ENCODE measurements at places on chromosomes 6 and 20.
A peak's percentile ranks its signal among the peaks of the same experiment; 100 is the strongest.

- peak; percentile 49 for DNase-seq
Observed at GRCh38 chr20:37856932-37857660, 45.8 kb upstream of the VSTM2L start.

DNA sequence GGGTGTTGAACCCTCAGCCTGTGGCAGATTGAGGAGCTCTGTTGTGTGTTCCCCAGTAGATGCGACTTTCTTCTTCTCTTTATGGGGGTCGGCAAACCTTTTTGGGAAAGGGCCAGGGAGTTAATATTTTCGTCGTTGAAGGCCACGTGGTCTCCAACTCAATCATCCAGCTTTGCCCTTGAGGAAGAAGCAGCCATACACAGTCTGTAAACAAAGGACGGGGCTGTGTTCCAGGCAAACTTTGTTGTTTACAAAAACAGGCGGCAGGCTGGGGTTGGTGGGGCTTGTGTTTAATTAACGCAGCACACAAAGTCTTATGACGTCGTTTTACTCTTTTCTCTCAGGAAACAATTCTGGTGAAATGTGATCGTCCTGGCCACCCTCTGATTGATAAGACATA, 20.2 kb downstream of the KIF25 start:
- no peak for DNase-seq

GRCh38 chr6:84457276-84457675, 229.8 kb upstream of the CEP162 start:
- DNase-seq: no peak

DNA sequence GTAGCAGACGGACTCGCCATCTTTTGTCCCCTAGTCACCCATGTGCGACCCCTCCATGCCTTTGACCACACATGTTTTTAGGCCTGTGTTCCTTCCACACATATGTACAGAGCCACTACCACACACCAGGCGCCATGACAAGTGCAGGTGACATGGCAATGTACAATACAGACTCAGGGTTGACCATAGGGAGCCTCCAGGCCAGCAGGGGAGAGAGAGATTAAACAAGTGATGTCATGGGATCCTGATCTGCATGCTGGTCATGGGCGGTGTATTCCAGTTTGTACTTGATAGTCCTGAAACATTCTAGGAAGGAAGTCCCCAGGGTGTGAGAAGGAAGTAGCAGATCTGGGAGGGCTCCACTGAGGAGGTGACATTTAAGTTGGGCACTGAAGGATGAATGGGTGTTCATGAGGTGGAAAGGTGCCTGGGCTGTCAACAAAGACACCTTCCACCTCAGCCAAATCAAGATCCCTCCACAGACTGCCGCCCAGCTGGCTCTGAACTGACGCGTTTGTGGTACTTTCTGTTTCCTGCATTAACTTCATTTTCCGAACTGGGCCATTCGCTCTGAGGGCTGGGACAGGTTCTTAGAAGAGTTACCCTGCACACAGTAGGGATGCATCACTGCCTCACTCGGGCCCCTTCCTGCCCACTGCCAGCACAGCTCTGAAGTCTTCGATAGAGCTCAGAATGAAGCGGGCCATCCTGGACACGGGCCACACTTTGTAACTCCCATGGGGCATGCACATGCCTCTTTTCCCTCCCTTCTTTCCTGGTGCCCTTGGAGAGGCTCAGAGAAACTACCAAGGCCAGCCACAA, 94.0 kb downstream of the NOL4L start:
- no peak for DNase-seq

GRCh38 chr6:168147205-168147738, 68.3 kb upstream of the FRMD1 start:
- DNase-seq: peak; percentile 74

GRCh38 chr6:37624606-37625574, 72.8 kb downstream of the MDGA1 start:
- no peak for DNase-seq

GRCh38 chr6:147223736-147224135, 19.5 kb downstream of the STXBP5 start:
- no peak for DNase-seq

GRCh38 chr6:143356101-143356880, 94.2 kb downstream of the ADAT2 start:
- DNase-seq: no peak

DNA sequence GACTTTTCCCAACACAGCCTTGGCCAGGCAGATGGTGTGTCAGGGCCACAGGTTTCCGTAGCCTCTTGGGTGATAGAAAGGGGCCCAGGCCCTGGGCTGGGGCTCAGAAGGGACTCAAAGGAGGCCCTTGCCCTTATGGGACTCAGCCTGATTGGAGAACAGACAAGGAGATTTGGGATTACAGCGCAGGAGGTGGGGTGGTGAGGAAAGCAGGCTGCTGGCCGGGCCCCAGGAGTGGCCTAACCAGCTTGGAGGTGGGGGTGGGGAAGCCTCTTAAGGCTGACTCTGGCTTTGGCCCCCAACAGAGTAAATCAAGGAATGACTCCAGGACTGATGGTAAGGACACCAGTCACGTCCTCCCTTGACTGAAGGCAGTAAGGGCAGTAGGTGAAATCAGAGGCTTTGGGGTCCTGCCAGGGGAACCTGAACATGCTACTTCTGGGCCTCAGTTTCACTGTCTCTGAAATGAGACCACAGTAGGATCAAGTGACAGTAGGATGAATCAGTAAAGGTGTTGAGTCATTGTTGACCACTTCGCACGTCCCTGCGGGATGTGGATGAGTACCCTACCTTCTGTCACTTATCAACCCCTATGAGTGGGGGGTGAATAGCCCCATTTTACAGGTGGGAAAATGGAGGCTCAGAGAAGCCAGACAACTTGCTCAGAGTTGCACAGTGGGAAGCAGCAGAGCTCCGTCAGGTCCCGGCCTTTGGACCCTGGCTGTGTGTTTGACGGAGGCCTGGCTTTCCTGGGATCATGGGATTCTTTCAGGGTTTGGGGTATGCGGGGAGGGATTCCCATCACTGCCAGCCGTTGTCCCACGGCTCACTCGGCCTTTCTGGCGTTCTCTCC, 4.5 kb downstream of the SNAI1 start:
- no peak for DNase-seq

GRCh38 chr6:35755278-35755924, 18.6 kb downstream of the ARMC12 start:
- DNase-seq: no peak

DNA sequence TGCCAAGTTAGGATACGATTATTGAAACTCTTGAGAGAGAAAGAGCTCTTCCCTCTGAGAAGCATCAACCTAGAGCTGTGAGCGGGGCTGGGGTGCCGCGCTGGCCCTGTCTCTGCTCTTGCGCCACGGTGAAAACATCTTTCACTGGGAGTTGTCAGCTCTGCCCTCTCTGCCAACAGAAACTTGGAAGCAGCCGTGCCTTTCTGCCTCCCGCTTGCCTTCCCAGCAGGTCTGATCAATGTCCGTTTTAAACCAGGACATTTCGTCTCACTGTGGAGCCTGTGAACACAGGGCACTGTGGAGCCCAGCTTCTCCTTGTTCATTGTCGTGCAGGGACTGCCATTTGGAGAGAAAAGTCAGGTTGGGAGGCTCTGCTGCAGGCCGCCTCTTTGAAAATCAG, 249.2 kb upstream of the PMEPA1 start:
- no peak for DNase-seq

All from NCI-H187 treated with DMSO at 0.1 percent for 48 hours (cell line).